ENCODE measurements at places on chromosomes 4 and X.

DNA sequence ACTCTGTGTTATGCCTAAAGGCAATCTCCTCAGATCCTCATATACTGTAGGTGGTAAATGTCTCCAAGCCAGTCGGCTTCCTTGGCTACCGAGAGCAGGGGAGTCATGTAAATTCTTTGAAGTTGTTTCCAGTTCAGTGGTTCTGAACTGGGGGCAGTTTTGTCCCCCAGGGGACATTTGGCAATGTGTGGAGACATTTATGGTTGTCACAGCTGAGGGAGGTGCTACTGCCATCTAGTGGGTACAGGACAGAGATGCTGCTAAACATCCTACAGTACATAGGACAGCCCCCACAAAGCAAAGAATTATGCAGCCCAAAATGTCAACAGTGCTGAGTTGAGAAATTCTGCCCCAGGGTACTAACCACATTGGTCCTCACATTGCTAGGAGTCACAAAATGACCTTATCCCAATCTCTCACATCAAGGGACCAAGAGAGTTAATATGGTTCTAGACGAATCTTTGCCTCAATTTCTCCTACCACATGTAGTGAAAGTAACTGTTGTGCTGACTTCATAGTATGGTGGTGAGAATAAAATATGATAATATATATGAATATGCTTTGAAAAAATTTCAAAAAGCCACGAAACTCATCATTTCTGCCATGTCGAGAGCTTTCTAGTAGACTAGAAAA lies 104.4 kb upstream of the ARHGAP24 start:
- DNase-seq: no peak

DNA sequence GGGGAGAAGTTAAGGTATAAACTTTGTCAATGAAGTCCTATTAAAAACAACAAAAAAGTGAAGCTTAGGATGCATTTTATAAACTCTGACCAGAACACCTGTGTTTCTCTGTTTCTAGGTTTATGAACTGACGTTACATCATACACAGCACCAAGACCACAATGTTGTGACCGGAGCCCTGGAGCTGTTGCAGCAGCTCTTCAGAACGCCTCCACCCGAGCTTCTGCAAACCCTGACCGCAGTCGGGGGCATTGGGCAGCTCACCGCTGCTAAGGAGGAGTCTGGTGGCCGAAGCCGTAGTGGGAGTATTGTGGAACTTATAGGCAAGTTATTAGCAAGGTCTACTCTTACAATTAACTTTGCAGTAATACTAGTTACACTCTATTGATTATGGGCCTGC lies 46.6 kb downstream of the HTT start:
- DNase-seq: no peak

GRCh38 chr4:59608466-59608865 lies 1591.7 kb upstream of the ADGRL3 start:
- DNase-seq: no peak

DNA sequence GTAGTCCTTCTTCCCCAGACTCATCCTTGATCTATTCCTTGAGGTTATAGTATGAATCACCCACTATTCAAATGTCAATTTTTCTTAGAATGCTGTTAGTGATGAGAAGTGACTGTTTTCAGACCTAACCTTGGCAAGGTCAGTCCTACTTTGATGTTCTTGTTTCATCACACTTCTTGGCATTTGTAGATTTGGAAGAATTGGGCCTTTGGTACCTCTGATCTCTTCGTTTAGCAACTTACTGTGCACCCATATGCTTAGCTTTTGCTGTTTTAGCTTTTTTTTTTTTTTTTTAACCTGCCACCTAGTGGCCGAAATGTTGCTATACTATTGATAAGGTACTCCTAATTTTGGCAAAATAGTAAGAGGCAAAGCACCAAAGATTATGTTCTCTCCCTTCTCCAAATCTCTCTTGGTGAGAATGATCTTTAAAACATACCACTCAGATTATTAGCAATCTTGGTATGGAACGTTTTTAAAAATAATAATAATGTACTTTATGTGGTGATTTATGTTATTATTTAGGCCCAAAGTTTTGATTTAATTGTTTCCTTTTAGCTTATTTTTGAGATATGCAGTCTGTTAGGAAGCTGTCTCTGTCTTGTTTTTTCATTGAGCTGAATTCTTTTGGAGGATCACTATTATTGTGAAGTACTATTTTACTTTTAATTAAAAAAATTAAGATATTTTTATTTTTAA lies 16.6 kb downstream of the DCK start:
- DNase-seq: no peak

Measured in T-helper 2 cell (primary cell).